AG09309 (cell line): ENCODE measurements at places on chromosomes 12 and 14.
A peak's percentile ranks its signal among the peaks of the same experiment; 100 is the strongest.

DNA sequence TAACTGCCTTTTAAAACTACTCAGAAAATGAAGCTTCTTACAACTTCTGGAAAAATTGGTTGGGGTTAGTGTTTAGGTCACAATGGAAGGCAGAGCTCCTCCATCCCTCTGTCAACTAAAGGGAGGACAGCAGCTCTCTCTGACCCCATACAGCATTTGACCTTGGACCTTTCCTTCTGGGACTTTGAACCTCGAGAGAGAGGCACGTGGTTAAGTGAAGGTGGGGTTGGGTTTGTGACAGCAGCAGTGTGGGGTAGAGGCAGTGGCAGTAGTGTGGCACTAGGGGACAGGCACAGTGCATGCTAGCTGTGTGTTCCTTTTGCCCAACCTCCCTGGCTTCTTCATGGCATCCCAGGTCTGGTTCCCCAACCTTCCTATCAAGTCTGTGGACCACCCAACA lies 9.4 kb upstream of the C12orf75 start:
- DNase-seq = no peak

DNA sequence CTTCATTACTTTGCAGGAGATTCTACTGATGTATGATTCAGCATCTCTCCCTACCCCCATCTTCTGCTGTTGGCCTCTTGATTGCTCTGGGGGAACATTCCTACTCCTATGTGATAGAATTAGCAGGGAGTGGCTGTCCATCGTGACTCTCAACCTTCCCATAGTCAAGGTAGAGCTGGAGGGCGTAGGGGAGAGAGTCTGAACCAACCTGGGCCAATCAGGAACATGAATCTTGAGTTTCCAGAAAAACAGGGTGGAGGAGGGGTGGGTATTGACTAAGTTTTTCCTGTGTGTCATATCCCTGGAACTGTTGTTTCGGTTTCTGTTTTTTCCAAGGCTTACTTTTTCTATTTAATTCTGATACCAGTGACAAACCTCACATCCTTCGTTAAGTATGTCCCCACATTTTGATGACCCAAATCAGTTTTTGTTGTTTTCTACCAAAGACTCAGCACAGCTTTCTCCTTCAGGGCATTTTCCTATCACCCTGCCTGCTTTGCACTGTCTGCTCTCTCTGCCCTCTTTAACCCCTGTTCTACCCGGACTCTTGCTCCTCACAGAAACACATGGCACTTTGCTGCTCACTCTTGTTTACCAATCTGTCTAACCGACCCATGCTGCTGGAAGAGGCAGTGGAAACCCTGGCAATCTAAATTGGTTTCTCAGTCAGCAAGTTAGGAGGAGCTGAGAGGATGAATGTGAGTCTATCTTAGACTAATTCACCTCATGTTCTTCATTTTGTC lies 1428.3 kb downstream of the AACS start:
- no peak for DNase-seq

DNA sequence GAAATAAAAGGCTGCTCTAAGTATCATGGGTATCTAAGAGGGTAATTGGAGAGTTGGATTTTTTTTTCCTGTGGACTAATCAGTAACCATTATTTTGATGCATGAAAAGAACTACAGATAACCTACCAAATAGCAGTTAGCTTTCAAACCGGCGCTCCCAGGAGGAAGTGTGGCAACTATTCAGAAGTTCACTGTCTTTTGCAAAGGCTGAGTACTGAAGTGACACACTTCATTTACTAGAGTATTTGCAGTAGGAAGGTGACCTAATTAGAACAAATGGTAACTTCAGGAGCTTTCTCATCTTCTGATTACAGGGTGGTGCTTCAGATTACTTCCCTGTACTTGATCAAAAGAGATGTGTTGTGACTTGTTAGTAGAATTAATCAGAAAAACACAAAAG lies 87.7 kb downstream of the PELI2 start:
- DNase-seq = no peak

- DNase-seq = no peak
These were observed 8.8 kb downstream of the TAMALIN start for GRCh38 chr12:52015532-52016041.

DNA sequence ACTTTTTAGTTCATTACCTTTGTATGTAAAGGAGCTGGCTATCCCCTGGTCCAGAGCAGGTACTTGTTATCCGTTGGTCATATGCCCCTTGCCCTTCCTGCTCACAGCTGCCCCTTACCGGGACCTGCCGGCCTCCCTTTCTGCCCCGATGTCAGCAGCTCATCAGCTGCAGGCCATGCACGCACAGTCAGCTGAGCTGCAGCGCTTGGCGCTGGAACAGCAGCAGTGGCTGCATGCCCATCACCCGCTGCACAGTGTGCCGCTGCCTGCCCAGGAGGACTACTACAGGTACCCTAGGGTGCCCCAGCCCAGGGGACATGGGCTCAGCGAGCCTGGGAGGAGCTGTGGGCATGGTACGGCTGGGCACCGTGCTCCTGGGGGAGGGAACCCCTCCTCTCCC lies 2.3 kb upstream of the RNU7-1 start:
- DNase-seq = no peak

- DNase-seq = no peak
These were observed 43.1 kb upstream of the LTA4H start for GRCh38 chr12:96078231-96079135.

- DNase-seq = no peak
These were observed 66.4 kb downstream of the PAPOLA start for GRCh38 chr14:96568621-96569020.

- no peak for DNase-seq
These were observed 56.5 kb downstream of the SUSD6 start for GRCh38 chr14:69667938-69668335.

DNA sequence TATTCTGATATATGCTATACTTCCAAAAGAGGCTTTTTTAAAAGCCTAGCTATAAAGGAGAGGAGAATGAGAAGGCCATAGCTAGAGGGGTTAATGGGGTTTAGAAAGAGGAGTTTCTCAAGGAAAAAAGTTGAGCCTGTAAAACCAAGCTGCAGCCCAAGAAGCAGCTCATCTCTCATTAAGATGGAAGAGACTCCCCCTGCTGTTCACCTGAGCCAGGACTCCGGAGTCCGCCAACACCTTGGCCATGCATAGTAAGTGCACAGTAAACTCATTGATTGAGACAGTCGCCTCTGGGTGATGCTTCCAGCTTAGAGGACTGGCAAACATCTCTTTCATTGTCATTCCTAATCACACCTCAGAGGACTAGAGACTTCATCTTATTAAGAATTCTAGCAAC lies 46.2 kb downstream of the ANO2 start:
- no peak for DNase-seq

DNA sequence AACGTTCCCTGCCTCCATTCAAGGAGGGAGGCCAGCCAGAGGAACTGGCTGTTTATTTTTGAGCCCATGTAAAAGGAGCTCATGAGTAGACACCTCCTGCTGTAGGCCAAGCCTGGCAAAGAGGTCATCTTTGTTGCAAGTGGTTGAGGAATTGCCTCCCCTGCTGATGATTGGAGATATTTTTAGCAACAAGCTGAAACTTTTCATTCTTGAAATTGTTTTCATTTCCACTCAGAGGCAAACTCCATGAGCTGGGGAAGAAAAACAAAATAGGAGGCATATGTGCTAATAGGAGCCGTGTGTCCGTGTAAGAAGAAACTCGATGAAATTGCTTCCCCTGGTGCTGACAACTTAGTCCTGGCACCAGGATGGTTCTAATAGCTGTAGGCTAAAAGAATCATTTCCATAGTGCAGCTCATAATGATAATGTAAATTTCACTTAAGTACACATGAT lies 440.1 kb upstream of the FAR2 start:
- DNase-seq = peak; percentile 75

DNA sequence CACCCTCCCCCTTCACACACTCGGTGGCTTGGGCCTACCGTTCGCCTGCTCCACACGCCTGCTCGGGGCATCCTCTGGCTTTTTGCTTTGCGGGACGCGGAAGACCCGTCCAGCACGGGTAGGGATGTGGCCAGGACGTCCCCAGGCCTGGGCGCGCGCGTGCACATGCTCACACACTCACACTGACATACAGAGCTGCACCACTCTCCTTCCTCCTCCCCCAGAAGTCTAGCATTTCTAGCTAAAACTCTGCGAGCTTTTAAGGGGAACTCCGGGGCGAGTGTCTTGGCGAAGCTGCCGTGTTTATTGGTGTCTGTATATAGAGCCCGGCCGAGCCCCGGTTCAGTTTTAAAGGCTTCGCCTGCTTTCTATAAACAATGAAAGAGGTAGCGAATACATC lies 5.0 kb downstream of the TBX5 start:
- DNase-seq = peak; percentile 67

DNA sequence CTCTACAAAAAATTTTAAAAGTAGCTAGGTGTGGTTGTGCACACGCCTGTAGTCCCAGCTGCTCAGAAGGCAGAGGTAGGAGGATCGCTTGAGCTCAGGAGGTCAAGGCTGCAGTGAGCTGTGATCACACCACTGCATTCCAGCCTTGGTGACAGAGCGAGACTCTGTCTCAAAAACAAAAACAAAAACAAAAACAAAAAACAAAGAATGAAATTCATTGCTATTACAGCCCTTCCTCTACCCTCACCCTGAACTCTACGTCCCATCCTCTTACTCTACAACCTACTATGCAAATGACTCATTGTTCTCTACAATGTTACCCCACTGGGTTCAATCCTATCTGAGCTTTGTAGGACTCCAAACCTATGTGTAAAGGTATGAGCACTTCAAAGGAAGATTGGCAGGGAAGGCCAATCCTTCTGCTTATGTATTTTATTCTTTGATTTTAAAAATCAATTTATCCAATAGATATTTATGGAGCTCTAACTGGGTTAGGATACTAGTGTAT lies 39.3 kb downstream of the NINJ2 start:
- no peak for DNase-seq

DNA sequence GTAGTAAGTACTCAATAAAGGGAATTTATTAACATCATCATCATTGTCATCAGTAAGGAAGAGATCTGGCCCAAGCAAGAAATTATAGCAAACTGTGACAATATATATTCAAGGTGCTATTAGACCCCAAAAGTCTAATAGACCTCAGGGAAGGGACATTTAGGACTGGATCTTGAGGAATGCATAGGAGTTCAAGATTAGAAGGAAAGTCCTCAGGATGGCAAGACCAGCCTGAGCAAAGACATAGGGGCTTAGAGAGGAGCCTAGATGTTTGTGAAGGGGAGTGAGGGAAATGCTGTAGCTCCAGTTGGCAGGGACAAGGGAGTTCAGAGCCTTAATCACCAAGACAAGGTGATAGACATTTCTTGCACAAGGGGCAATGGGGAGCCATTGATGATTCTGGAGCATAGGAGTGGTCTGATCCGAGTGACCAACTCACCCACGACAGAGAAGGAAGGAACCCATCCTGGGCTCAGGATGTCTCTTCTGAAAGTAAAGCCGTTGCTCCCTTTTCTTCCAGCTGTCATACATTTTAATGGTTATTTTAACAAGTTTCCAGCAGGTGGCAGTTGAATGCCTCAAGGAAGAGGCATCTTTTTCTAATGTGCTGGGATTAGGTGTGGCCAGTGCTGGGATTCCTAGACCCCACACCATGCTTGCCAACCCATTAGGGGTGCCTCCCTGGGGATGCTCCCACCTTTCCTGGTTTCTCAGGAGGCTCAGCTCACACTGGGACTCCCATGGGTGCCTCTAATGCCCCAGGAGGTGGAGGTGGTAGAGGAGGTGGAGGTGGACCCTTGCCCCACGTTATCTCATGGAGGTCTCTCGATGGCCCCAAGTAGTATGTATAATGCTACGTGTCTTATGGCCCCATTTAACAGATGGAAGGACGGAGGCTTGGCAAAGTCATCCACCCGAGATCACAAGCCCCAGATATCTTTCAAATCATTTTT lies 37.8 kb downstream of the PHETA1 start:
- DNase-seq = peak; percentile 21

- no peak for DNase-seq
These were observed at the start of gene TMPRSS12 for GRCh38 chr12:50842637-50843493. Gene TMPRSS12 (plus strand): TSS chr12:50842926. CDS start chr12:50842965, 39 bp downstream.

GRCh38 chr14:91380610-91381371 lies 36.8 kb downstream of the CCDC88C start:
- no peak for DNase-seq

GRCh38 chr14:29233188-29233587 lies 466.6 kb downstream of the FOXG1 start:
- DNase-seq = no peak

DNA sequence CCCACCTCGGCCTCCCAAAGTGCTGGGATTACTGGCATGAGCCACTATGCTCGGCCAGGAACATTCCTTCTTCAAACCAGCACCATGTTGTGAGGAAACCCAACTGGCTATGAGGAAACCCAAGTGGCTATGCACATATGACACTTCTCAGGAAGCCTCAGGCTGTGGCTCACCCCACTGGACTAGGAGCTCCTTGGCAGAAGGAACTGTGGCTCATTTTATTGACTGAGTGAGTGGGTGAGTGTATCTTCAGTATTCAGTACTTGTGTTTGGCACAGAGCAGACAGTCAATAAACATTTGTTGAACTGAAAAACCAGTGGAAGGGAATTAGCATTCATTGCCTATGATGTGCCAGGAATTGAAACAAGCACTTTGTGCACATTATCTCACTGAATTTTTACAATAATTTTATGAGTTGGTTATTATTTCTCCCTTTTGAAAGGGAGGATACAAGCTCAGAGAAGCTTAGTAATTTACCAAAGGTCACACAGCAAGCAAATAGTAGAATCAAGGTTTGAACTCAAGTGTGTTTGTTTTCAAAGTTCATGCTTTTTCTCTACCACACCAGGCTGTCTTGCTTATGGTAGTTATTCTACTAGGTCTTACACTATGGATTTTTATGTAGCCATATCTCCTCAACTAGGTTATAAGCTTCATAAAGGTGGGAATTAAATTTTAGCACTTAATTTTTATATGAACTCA lies 121.6 kb downstream of the VEZT start:
- DNase-seq = no peak

GRCh38 chr12:66312189-66312588 lies 9.9 kb downstream of the HELB start:
- no peak for DNase-seq

DNA sequence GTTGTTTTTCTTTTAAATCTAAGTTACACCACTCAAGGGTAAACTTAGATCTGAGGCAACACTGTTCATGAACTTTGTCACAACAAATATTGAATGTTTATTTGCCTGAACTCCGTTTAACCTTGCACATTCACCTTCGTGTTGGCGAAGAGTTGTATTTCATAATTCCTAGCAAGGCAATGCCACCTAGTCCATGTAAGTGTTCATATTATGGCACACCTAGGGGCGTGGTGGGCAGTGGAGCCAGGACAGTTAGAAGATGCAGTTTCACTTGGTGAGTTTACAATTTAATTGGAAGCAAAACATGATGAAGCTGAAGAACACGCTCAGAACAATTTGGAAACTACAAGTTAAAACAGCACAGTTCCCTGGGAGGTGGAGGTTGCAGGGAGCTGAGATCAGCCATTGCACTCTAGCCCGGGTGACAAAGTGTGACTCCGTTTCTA lies 30.4 kb upstream of the GNPNAT1 start:
- DNase-seq = no peak
